ENCODE measurements at places on chromosomes 1 and 21. TPM values are rescaled to one million over a fixed set of nuclear protein-coding genes. Genes with fewer than 3 reads are reported as not detected.

SDE2 gene
- total RNA-seq: 13.8 TPM

ZNF683 gene
- total RNA-seq: not detected

NHLH2 gene
- total RNA-seq: not detected

MCOLN2 gene
- not detected for total RNA-seq

SFN gene
- 192 TPM for total RNA-seq

OR2W3 gene
- not detected for total RNA-seq

DHRS3 gene
- total RNA-seq: 84.8 TPM

POU3F1 gene
- total RNA-seq: 0.94 TPM

CDK18 gene
- 27.6 TPM for total RNA-seq
